Activated T-cell treated with anti-CD3 and anti-CD28 coated beads, Interleukin-2, amount 50 U/mL, for 4 hours (primary cell): ENCODE measurements at places on chromosomes 12 and 14. TPM values are rescaled to one million over a fixed set of nuclear protein-coding genes. Genes with fewer than 3 reads are reported as not detected.

Gene CCDC175
- total RNA-seq, result not detected

Gene INHBE
- total RNA-seq, result not detected

Gene C1QL4
- not detected for total RNA-seq

GRCh38 chr12:93670104-93670503, 7.1 kb upstream of the CRADD start:
- DNase-seq, result no peak

- DNase-seq, result no peak
These were observed 341.4 kb downstream of the ADAMTS20 start for GRCh38 chr12:43210485-43211192.

DNA sequence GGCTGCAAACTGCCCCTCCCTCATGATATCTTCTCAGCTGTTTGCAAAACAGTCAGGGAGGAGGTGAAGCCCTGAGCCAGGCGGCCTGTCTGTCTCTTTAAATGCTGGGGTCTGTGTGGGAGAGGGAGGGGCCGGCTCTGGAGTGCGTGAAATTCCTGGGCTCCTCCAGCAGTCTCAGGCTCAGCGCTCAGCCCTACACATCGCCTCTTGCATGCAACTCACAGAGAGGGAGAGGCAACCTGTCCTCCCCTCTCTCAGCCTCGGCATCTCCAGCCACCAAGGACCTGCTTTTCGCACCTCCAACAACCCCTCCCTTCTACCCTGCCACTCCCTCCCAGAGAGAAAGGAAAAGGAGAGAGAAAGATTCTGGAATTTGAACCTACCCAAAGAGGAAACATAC, at the start of gene NRXN3:
Gene NRXN3, plus strand, starts transcription at position 171 of the 400 bp plus-strand sequence. CDS start 72,721 bp downstream, outside the sequence.
- DNase-seq, result no peak
